Kidney (tissue), 22 donors: ENCODE measurements at places on chromosomes 6 and 20.
A peak's percentile ranks its signal among the peaks of the same experiment; 100 is the strongest.

DNA sequence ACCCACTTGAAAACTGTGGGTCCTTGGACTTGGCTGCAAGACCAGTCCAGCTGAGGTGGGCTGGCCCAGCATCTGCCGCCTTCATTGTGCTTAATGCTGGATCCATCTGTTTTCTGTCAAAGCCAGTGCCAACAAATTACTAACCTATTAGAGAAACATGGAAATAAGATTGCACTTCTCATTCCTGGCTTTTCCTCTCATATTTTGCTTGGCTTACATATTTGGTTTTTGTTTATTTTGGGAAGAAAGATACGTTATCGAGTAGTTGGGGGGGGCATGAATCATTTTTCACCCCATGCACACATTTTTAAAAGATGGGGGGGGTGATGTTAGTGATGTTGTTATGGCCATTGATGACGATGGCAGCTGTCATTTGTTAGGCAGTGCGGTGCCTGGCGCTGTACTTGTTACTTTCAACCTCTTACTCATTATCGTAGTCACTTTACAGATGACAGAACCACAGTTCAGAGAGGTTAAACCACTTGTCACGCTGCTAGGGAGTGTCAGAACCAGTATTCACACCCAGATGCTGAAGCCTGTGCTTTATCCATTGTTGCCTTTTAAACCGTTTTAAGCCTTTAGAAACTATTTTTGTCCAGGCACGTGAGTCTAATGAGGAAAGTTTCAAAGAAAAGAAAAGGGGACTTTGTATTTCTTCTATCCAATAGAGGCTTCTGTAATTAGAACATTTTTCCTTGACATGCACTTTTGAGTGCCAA is 180.0 kb downstream of the TMEM242 start:
- DNase-seq, result no peak

DNA sequence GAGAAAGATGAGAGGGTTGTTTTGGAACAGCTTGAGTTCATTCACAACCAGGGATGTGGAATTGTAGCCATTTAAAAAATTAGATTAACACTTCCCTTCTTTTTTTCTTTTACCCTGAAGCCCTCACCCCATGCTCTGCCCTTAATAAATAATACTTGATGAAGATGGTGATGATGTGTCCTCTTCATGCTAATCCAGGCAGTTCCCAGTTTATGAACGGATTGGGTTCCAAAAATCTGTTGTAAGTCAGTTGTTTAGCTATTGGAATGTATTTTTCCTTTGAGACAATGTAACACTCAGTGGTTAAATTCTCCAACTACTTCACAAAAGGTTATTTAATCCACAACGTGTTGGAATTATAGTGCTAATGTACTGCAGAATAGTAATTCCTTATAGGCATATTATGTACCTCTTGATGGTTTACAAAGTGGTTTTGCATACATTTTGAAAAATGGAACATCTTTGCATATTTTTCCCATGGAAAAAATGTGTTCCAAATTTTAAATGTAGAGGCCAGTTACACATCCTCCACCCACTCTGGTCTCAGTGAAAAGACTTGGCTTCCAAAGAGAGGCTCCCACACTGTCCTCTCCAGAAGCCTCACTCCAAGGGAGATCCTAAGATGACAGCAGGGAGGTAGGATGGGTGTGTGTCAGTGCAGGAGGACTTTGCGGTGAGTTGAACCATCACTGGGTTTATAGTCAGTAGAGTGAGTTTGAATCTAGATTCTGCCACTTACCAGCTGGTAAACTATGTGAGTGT is 45.8 kb upstream of the CEP162 start:
- DNase-seq, result no peak

DNA sequence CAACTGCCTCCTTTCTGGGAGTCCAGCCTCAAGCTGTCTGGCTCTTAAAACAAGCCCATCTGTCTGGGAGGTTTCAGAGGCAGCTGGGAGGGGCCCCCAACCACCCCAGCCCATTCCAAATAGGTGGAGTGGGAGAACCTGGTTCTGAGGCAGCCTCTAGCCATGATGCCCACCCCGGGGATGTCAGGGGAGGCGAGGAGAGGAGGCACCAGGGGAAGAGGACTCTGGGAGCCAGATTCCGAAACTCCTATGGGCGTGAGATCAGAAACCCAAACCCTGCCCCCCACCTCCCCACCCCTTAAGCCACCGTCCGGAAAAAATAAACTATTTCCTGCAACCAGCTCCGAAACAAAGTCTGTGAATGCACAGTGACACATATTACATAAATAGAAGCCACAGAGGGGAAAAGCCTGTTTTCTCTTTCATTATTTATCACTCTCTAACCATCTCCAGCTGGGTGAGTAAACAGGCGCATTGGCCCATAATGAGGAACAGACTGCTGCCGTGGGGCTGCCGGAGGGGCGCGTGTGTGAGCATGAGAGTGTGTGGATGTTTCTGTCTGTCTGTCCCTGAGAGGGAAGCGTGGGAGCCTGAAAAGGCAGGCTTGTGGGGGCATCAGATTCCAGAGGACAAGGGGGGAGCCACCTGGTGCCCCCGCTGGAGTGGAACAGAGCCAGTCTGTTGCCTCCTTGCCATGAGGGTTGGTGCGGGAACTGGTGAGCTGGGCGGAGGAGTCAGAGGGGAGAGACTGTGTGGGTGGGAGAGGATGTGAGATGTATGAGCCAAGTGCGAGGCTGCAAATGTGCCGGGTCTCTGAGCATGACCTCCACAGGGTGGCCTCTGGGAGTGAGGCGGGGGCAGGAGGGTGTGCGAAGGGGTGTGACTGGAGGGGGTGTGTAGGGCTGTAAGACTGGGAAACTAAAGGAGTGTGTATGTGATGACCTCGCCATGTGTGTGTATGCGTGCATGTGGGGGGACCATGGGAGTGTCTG is 14.3 kb upstream of the FOXP4 start:
- peak; percentile 89 for DNase-seq

DNA sequence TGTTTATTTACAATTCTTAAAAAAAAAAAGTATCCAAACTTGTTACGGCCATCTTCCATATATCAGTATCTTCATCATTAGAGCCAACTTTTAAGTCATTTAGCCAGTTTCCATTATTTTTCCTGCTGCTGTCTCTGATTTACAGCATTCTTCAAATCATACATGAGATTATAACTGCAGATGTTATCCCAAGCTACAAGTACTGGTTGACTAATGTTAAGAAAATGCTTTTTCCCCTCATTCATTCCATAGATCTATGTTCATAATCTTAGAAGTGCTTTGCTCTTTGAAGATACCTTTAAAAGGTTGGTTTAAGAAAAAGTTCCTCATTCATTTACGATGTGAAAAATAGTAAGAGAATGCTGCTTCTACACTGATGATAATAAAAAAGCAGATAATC is 158.7 kb downstream of the RNGTT start:
- DNase-seq, result no peak

DNA sequence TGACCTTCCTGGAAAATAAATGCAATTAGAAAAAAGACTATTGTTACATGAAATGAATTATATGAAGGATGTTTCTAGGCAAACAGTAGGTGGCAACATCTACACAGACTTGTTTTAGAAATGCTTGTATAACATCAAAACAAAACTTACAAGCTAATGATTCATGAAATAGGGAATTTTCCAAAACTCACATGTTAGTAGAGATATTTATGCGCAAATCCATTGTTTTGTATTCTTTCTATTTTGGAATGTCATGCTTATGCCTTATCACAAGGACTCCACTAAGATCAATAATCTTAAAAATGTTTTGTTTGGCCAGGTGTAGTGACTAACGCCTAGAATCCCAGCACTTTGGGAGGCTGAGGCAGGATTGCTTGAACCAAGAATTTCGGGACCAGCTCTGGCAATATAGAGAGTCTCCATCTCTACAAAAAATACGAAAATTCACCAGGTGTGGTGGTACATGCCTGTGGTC is 32.3 kb upstream of the LGSN start:
- peak; percentile 58 for DNase-seq

GRCh38 chr6:8020083-8020482 is 44.1 kb downstream of the BLOC1S5 start:
- no peak for DNase-seq

- DNase-seq, result no peak
Measured at GRCh38 chr20:46833360-46833759, 61.3 kb upstream of the EYA2 start.

DNA sequence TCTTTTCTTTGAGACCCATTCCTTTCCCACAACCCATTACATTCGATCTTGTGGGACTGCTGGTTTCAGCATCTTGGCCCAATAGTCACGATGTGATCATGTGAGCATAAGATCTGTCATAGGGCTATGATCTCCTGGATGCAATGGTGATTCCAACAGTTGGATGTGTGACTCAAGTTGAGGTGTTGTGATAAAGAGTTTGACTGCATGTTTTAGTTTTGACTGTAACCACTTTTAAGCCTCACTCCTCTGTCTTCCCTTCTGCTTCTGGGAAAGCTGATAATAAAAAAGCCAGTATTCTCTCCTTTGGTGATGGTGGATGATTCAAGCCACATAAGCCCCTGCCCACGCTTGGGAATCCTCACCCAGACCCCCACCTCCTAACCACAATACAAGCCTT is 117.0 kb upstream of the ASCC3 start:
- no peak for DNase-seq

GRCh38 chr6:40282986-40283385 is 304.2 kb downstream of the LRFN2 start:
- no peak for DNase-seq

GRCh38 chr20:5864873-5865587 is 85.3 kb downstream of the TRMT6 start:
- no peak for DNase-seq

DNA sequence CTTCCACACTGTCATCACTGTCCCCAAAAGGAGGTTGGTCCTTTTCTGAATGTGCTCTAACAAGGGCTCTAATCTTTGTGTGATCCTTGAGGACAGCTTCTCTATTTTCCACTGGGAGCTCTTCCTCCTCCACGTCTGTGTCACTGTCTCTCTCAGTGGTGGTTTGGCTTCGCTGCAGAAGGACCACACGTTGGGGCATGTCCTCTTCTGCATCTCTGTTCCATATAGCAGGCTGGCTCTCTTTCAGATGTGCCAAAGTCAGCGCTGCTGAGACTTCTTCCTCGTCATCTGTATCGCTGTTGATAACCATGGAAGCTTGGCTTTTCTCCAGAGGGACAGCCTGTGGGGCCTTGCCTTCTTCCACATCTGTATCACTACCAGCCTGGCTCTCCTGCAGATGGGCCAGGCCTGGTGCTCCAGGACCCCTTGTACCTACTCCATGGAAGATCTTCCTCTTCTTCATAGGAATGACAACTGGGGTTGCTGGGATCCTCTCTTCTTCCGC is 4.6 kb downstream of the MDC1 start:
- no peak for DNase-seq

DNA sequence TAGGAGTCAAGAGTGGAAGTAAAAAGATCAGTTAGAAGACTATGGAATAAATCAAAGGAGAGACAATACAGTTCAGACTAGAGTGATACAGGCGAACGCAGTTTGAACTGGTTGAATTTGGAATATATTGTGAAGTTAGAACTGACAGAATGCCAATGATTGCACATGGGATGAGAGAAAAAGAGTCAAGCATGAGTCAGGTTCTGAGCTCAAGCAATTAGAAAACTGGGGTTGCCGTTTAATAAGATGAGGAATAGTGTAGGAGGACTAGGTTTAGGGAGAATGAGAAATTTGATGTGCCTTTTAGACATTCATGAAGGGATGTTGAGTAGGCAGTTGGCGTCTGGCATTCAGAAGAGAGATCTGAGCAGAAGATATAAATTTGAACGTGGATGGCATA is 8.0 kb downstream of the RNF217 start:
- DNase-seq, result no peak

GRCh38 chr6:8200255-8200654 is 97.9 kb upstream of the EEF1E1 start:
- DNase-seq, result peak; percentile 89

GRCh38 chr20:46799781-46800408 is 90.4 kb downstream of the SLC2A10 start:
- no peak for DNase-seq

DNA sequence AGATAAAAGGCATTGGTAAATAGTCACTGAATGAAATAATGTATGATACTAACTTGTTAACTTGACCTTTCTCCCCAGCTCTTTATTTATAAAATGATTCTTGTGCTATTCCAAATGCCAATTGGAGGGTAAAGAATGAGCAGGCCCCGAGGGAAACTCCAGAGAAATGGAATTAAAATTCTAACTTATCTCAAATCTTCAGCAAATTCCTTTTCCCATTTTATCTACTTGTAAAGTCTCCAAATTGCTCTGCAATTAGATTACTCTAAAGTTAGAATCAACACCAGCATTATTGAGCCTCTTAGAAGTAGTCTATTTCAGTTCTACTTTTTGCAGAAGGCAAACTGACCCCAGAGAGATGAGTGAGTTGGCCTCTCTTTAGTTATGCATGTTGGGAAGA is 165.9 kb upstream of the PREP start:
- no peak for DNase-seq

DNA sequence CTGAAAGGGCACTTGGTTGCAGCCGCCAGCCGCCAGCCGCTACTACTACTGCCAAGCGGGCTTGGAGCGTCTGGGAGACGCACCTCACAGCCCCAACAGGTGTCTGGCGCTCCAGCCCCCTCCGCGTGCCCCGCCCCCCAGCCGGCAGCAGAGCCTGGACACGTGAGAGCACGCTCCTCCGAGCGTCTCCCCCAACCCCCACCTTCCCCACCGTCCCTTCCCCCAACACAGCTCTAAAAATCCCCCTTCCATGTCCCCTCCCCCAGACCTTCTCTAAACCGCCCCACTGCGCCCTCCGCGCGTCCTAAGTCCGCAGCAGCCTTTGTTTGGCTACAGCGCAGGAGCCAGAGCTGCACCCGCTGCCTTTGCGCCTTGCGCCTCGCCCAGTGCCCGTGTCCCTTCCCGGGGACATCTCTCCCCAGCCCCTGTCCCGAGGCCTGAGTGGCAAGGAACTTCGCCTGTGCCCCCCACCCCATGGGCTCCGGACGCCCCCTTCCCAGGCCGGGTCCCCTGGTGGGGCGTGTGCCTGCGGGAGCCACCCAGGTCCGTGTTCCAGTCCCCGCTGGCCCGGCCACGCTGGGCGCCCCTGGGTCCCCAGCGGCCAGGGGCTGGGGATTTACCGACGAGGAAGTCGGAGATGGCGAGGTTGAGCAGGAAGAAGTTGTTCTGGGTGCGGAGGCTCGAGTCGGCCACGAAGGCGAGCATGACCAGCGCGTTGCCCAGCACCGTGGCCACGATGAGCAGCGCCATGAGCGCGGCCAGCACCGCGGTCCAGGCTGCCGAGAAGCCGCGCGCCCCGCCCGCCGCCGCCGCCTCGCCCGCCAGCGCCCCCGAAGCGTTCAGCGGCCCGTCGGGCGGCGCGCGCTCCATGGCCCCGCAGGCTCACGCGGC is 732 bp downstream of the HRH3 start:
- no peak for DNase-seq

DNA sequence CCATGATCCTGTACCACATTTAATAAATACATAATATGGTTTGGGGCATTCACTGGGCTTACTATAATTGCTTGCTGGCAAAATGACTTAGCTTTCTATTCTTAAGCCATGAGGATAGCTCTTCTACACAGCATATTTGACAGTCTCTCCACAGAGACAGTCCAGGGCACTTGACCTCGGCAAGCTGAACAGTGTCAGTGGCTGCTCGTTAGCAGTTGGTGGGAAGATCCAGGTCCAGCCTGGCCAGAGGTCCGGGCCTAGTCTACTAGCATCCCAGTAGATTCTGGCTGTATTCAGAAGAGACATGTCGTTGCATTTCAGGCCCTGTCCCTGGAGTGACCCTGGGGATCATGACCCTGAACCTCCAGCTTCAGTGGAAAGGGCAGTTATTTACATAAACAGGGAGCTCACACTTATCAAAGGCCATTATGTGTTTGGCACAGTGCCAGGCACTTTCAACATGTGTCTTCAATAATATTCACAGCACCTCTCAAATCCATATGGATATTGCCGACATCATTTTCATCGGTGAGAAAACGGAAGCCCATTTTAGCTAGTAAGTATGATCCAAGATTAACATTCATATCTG is 139.0 kb downstream of the IMPG1 start:
- DNase-seq, result no peak

GRCh38 chr20:40717343-40717865 is 28.4 kb upstream of the MAFB start:
- no peak for DNase-seq
